ENCODE measurements at places on chromosomes 7 and 10. TPM values are rescaled to one million over a fixed set of nuclear protein-coding genes. Genes with fewer than 3 reads are reported as not detected.

DNA sequence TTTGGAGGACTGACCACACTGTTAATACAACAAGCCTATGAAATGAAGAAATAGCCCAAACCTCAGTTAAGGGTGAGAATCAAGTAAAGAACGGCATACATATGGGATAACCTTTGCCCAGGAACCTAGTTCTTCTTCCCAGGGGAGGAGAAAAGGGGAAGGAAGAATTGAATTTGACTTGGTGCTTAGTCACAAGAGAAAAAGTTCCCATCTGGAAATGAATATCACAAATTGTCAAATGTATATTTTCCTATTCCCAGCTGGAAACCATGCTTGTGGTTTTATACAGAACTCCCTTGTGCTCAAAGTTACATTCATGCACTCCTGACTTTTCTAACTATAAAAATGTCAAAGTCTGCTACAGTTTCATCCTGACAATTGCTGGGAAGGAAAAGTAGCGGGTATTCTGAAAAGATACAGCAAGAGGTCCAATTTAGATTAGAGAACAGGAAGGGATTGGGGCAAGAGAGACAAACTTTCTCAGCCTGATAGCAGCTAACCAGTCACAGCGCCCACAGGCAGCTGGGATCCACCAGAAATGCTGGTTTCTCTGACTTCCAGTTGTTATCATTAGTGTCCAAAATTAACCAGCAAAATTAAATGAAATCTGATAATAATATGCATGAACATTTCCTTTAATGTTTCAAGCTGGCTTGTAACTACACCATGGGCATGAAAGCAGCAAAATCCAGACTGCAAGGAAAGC lies 18.6 kb upstream of the GSAP start:
- no peak for DNase-seq
- H3K4me1 ChIP-seq: peaks cover 4% of the 10 kb centered on the region
- H3K4me3 ChIP-seq: no peak overlapping the region

The PDK4 gene
- total RNA-seq: not detected

The SOSTDC1 gene
- total RNA-seq: not detected

- H3K4me1 ChIP-seq: no peaks in the 10 kb centered on the region
- H3K27me3 ChIP-seq: no peaks in the 10 kb centered on the region
- no peak overlapping the region for H3K27ac ChIP-seq
- H3K36me3 ChIP-seq: peaks cover 2% of the 10 kb centered on the region
- no peak for DNase-seq
Measured at GRCh38 chr7:33642312-33642711, 263.0 kb upstream of the BMPER start.

DNA sequence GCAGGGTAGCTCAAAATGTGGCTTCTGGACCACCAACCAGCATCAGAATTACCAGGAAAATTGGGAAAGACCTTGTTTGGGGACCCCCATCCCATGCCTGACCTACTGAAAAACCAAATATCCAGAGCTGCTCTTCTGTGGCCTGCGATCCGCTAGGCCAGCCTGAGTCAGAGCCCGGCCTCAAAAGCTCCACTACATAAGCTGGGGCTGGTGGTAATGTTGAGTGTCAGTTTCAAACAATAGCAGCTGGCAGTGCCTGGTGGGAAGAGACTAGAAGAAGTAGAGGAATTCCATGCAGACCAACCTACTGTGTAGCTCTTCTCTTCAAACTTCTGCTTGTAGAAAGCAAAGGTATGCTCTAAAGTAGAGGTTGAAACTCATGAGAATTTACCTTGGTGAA lies 52.0 kb downstream of the KLRG2 start:
- H3K27ac ChIP-seq: no peak overlapping the region
- H3K27me3 ChIP-seq: no peaks in the 10 kb centered on the region
- H3K36me3 ChIP-seq: peaks cover 16% of the 10 kb centered on the region
- no peak for DNase-seq
- peaks cover 8% of the 10 kb centered on the region for H3K4me1 ChIP-seq
- H3K4me3 ChIP-seq: no peak overlapping the region

The FGL2 gene
- total RNA-seq: 1.4 TPM

The PLCE1 gene
- not detected for total RNA-seq

DNA sequence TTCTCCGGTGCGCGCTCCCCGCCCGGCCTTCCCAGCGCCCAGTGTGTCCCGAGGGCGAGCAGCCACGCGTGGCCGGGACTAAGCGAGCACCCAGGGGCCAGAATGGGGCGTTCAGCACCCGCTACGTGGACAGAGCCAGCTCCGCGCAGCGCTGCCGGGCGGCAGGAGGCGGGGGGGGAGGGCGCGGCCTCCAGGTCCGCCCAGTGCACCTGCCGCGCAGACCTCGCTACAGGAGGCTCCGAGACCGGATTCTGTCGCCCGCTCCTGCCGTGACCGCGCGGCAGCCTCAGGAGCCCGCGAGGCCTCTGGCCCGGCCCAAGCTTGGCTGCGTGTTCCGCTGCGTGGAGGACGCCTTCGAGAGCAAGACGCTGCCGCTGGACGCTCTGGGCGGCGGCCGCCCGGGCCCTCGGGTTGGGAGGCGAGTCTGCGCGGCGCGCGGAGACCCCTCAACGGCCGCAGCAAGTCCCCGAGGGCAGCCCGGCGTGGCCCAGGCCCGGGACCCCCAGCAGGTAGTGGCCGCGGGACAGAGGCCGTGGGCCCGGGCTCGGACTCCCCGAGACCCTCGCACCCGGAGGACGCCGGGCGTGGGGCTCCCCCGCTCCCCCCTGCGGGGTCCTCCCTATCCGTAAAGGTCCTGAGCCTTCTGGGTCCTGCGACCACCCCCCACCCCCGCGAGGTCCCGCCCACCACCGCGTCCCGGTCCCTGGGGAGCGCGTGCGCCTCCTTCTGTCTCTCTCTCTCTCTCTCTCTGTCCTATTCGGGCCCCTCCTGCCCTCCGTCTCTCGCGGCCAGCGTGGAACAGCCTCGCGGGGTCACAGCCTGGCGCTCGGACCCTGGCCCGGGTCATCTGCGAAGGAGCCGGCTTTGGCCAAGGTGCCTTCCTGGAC lies 904 bp upstream of the DPYSL4 start:
- H3K4me1 ChIP-seq: peaks cover 4% of the 10 kb centered on the region
- peaks cover 41% of the 10 kb centered on the region for H3K27me3 ChIP-seq
- H3K4me3 ChIP-seq: peak overlapping the region; percentile 42
- peaks cover 7% of the 10 kb centered on the region for H3K36me3 ChIP-seq
- H3K27ac ChIP-seq: no peak overlapping the region
- DNase-seq: peak; percentile 63

The EPHA1 gene
- 2.3 TPM for total RNA-seq

DNA sequence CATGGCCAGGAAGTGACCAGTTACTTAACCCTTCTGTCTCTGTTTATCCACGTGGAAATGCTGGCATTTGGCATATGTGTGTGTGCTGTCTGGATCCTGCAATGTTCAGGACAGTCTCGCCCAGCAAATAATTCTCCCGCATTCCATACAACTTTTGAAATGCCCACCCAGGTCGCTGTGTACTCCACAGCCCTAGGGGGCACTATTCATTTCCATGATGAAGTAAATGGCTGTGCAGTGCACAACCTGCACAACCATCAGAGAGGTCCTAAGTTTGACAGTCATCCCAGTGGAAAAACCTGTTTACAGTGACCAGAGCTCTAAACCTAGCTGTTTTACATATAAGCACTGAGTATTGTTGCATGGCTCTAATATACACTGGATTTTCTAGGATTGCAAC lies 38.1 kb downstream of the ZNF503 start:
- H3K4me1 ChIP-seq: no peaks in the 10 kb centered on the region
- peaks cover 3% of the 10 kb centered on the region for H3K27me3 ChIP-seq
- H3K27ac ChIP-seq: no peak overlapping the region
- DNase-seq: no peak

- H3K27me3 ChIP-seq: peaks cover 3% of the 10 kb centered on the region
- H3K36me3 ChIP-seq: peaks cover 5% of the 10 kb centered on the region
- no peak overlapping the region for H3K4me3 ChIP-seq
- H3K27ac ChIP-seq: no peak overlapping the region
Measured at GRCh38 chr10:15763006-15763405, 43.3 kb upstream of the ITGA8 start.

DNA sequence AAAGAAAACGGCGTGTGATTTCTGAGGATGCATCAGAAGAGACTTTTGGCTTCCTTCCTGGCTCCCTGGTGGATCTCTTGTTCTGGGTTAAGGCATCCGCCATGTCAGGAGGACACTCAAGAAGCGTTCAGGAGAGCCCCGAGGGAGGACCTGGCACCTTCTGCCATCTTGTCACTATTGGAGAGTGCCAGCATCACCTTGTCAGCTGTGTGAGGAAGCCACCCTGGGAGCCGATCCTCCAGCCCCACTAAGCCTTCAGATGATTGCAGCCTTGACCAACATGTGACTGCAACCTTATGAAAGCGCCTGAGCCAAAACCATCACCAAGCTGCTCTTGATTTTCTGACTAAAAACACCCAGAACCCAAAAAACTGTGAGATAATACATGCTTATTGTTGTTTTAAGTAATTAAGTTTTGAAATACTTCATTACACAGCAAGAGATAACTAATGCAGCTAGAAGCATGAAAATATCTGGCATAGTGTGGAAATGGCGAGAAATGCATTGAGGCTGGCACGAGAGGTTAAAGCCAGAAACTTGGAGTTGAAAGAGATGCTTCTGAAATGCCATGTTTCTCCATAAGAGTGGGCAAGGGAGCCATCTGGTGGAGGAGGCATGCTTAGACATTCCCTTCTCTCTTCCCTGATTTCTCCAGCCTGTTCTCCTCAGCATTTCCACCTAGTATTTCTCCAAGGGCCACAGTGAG lies 5.4 kb upstream of the ZFYVE27 start:
- H3K4me3 ChIP-seq: no peak overlapping the region
- peaks cover 7% of the 10 kb centered on the region for H3K27me3 ChIP-seq
- H3K27ac ChIP-seq: no peak overlapping the region
- peaks cover 6% of the 10 kb centered on the region for H3K4me1 ChIP-seq
- no peaks in the 10 kb centered on the region for H3K36me3 ChIP-seq
- DNase-seq: peak; percentile 34

The AKR1D1 gene
- total RNA-seq: not detected

- no peak overlapping the region for H3K4me3 ChIP-seq
- no peak for DNase-seq
- H3K27ac ChIP-seq: no peak overlapping the region
- H3K4me1 ChIP-seq: peaks cover 4% of the 10 kb centered on the region
- H3K27me3 ChIP-seq: no peaks in the 10 kb centered on the region
Measured at GRCh38 chr10:35042783-35043182, 47.4 kb downstream of the CUL2 start.

Measured in activated naive CD8-positive, alpha-beta T cell treated with anti-CD3 and anti-CD28 coated beads for 36 hours (primary cell).